ENCODE measurements at places on chromosomes 2 and 18. TPM values are rescaled to one million over a fixed set of nuclear protein-coding genes. Genes with fewer than 3 reads are reported as not detected.

- no peak overlapping the region for H3K4me3 ChIP-seq
- no peaks in the 10 kb centered on the region for H3K4me1 ChIP-seq
- H3K27me3 ChIP-seq: no peaks in the 10 kb centered on the region
- DNase-seq: no peak
- H3K36me3 ChIP-seq: no peaks in the 10 kb centered on the region
Observed at GRCh38 chr2:71596011-71596410, 142.7 kb downstream of the DYSF start.

DNA sequence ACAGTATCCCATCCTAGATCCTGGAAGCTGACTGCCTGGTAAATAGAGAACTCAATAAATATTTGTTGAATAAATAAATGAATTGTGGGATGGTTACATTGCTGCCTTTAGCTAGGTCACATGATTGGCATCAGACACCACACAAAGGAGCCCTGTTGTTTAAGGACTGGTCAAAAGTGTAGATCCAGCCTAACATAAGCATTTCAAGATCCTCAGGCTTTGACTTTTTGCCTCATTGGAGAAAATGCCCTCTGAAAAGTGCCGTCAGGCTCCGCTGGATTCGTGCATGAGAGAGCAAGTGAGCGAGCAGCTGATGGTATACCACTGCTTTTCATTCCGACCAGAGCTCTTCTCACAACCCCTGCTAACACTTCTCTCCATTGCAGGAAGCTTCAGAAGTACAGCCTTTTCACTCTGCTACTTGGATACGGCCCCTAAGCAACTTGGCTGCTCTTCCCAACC, 1.3 kb upstream of the ZNF24 start:
- H3K27me3 ChIP-seq: no peaks in the 10 kb centered on the region
- DNase-seq: no peak
- no peak overlapping the region for H3K4me3 ChIP-seq

DNA sequence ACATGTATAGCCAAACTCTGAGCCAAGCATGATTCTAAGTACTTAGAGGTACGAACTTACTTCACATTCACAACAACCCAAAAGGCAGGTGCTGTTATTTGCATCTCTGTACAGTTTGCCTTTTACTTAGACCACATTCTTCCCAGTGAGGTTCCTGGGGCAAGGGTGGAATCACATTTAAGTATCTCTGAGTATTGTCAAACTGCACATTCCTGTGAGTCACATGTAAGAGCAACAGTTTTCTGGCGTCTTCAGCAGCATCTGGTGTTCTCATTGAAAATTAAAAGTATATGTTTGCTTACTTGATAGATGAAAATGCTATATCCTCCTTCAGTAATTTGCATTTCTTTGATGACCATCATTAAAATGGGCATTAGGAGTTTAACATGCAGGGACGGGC, 119.1 kb downstream of the UXS1 start:
- H3K27ac ChIP-seq: no peak overlapping the region
- DNase-seq: no peak
- H3K4me3 ChIP-seq: no peak overlapping the region
- no peaks in the 10 kb centered on the region for H3K27me3 ChIP-seq
- H3K4me1 ChIP-seq: no peaks in the 10 kb centered on the region

KCNG3 gene
- 1.3 TPM for total RNA-seq

GRCh38 chr18:55552526-55553189, 35.3 kb downstream of the TCF4 start:
- DNase-seq: no peak
- H3K27me3 ChIP-seq: no peaks in the 10 kb centered on the region
- H3K4me3 ChIP-seq: no peak overlapping the region

TPRKB gene
- total RNA-seq: 19.2 TPM

- no peak overlapping the region for H3K27ac ChIP-seq
- H3K4me3 ChIP-seq: no peak overlapping the region
- no peaks in the 10 kb centered on the region for H3K27me3 ChIP-seq
Observed at GRCh38 chr18:63183378-63183777, 136.2 kb downstream of the BCL2 start.

GRCh38 chr2:100977511-100977910, 24.6 kb upstream of the RPL31 start:
- no peak overlapping the region for H3K27ac ChIP-seq
- no peaks in the 10 kb centered on the region for H3K36me3 ChIP-seq
- H3K4me1 ChIP-seq: no peaks in the 10 kb centered on the region
- no peak overlapping the region for H3K4me3 ChIP-seq

IL36B gene
- not detected for total RNA-seq

DNA sequence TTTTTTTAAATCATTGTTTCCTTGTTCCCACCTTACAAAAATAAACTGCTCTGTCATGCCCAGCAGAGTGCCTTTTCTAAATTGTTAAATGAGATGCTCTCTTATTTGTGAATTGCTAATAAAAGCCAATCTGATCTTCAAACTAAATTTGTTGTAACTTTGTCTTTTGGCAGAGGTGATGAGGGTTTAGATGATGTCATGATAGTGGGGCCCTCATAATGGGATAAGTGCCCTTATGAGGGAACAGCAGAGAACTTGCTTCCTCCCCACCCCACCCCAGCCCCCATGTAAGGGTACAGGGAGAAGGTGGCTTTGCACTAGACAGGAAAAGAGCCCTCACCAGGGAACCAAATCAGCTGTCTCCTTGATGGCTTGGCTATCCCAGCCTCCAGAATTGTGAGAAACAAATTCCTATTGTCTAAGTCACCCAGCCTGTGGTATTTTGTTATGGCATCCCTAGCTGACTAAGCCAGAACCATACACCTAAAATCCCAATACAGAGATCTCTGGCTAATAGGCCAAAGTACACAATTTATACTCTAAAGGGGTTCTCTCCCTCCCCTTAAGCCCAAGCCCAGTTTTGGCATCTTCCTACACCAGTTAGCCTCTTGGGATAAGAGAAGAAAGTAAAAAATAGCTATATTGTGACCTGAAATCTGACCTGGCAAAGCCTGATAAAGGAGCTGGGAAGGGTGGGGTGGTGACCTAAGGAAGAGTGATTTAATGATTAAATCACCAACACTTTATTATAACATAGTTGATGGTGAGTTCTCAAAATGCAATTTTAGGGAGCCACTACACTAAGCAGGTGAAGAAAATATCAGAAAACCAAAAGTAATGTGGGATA, 40.3 kb upstream of the HNRNPA3 start:
- H3K27ac ChIP-seq: peak overlapping the region; percentile 47
- no peaks in the 10 kb centered on the region for H3K36me3 ChIP-seq
- no peak overlapping the region for H3K4me3 ChIP-seq
- no peak for DNase-seq
- no peaks in the 10 kb centered on the region for H3K27me3 ChIP-seq

TBC1D8 gene
- 19.9 TPM for total RNA-seq

DNA sequence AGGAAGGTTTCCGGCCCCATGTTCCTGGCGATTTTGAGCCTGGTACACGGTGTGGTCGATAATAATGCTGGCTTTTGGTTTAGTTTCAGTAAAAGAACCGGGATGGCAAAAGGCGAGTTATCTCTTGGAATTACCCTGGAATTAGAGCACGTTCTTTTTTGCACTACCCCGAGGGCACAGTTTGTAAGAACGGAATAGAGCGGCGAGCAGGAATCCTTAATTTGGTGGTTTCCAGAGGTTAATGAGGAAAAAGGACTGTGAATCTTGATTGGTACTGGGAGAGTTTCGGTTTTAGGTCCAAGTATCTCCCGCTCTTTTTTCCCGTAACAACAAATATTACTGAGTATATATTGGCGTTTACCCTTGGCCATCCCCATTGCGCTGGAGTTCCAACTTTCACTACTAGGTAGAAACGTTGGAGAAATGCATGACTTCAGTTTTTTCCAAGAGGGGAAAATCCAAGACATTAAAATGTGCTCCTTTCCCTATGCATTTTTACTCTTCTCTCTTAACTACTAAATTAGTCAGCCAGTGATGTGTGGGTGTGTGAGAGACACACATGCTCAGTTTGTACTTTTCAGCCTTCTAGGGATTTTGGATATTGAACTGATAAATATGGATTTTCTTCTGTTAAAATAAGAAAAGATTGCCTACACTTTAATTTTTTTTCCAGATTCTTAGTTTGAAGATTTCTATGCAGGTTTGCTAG, 160.8 kb downstream of the AGPS start:
- H3K27me3 ChIP-seq: no peaks in the 10 kb centered on the region
- H3K27ac ChIP-seq: peak overlapping the region; percentile 99
- H3K36me3 ChIP-seq: no peaks in the 10 kb centered on the region
- H3K4me3 ChIP-seq: peak overlapping the region; percentile 82
- H3K4me1 ChIP-seq: peaks cover 4% of the 10 kb centered on the region
- no peak for DNase-seq

HOXD11 gene
- total RNA-seq: not detected

- H3K36me3 ChIP-seq: no peaks in the 10 kb centered on the region
- no peak for DNase-seq
- no peak overlapping the region for H3K27ac ChIP-seq
- no peaks in the 10 kb centered on the region for H3K27me3 ChIP-seq
- no peaks in the 10 kb centered on the region for H3K4me1 ChIP-seq
- no peak overlapping the region for H3K4me3 ChIP-seq
Observed at GRCh38 chr2:99562516-99562915, 72.7 kb upstream of the REV1 start.

DNA sequence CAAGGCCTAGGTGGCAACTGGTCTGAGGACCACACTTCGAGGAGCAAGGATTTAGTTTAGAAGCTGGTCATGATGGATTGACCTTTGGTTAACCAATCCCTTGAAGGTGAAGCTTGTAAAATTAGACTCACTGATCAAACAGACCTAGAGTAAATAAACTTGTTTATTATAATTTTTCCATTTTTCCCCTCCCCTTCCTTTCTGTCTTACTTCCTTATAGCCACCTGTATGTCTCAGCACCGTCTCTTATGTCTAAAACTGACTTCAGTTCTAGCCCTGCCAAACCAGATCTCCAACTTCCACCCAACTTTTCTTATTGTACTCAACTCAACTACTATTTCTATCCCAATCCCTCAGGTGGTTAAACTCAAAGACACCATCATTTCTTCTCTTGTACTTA, 92.8 kb upstream of the THOC1 start:
- peaks cover 22% of the 10 kb centered on the region for H3K4me1 ChIP-seq
- H3K4me3 ChIP-seq: no peak overlapping the region
- H3K27me3 ChIP-seq: no peaks in the 10 kb centered on the region
- no peak for DNase-seq

- no peak for DNase-seq
Observed at GRCh38 chr2:62071126-62071598, 124.8 kb upstream of the B3GNT2 start.

DNA sequence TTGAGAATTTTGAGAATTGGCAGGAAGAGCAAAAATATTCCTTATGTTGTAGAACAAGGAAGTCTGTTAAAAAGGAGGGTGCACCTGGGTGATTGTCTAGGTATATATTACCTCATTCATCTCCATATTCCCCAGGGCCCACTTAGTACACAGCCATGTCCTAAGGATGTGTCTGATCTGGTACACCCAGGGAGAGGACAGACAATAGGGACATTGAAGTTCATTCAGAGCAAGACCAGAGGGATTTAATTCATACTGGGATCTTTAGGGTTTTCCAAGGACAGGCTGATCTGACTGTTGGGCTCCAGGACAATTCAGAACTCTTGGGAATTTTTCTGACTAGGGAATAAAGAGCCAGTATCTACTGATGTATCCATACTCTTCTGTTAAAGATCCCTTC, 112.1 kb downstream of the PHLPP1 start:
- no peak overlapping the region for H3K27ac ChIP-seq
- no peaks in the 10 kb centered on the region for H3K27me3 ChIP-seq
- H3K4me3 ChIP-seq: no peak overlapping the region

DNA sequence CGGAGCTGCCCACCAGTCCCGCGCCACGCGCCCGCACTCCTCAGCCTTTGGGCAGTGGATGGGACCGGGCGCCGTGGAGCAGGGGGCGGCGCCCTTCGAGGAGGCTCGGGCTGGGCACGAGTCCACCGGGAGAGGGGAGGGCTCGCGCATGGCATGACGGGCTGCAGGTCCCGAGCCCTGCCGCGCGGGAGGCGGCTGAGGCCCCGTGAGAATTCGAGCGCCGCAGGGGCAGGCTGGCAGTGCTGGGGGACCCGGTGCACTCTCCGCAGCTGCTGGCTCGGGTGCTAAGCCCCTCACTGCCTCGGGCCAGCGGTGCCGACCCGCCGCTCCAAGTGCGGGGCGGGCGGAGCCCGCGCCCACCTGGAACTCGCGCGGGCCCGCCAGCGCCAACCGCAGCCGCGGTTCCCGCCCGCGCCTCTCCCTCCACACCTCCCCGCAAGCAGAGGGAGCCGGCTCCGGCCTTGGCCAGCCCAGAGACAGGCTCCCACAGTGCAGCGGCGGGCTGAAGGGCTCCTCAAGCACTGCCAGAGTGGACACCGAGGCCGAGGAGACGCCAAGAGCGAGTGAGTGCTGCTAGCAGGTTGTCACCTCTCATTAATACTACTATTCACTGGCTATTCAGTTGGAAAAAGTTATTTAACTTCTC, 3.6 kb upstream of the TTC21B start:
- peaks cover 13% of the 10 kb centered on the region for H3K4me1 ChIP-seq
- peak; percentile 60 for DNase-seq
- H3K27ac ChIP-seq: no peak overlapping the region
- H3K27me3 ChIP-seq: no peaks in the 10 kb centered on the region

DNA sequence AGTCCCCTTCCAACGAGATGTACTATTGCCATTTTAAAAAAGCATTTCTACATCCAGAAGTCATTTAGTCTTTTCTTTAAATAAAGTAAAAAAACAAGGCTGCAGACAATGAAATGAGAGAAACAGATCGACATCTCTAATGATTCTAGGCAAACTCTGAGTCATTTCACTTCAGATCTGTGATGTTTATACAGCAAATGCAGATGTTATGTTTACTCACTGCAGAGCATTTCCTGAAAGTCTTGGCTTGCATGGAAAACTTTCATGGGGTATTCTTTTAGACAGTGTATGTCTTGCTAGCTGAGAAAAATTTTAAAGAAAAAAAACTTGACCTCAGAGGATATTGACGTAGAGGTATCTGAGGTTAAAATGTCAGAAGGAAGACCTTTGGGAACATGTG, 797.4 kb downstream of the CNTNAP5 start:
- DNase-seq: no peak
- H3K27ac ChIP-seq: no peak overlapping the region
- no peaks in the 10 kb centered on the region for H3K4me1 ChIP-seq
- H3K36me3 ChIP-seq: no peaks in the 10 kb centered on the region
- no peaks in the 10 kb centered on the region for H3K27me3 ChIP-seq
- H3K4me3 ChIP-seq: no peak overlapping the region

HOXD12 gene
- total RNA-seq: not detected

GRCh38 chr2:120204022-120204405, 19.2 kb downstream of the TMEM185B start:
- no peak overlapping the region for H3K27ac ChIP-seq
- no peak overlapping the region for H3K4me3 ChIP-seq
- H3K36me3 ChIP-seq: no peaks in the 10 kb centered on the region
- no peaks in the 10 kb centered on the region for H3K27me3 ChIP-seq
- H3K4me1 ChIP-seq: no peaks in the 10 kb centered on the region

DOCK10 gene
- 35.8 TPM for total RNA-seq

ERMN gene
- 0.32 TPM for total RNA-seq

DNA sequence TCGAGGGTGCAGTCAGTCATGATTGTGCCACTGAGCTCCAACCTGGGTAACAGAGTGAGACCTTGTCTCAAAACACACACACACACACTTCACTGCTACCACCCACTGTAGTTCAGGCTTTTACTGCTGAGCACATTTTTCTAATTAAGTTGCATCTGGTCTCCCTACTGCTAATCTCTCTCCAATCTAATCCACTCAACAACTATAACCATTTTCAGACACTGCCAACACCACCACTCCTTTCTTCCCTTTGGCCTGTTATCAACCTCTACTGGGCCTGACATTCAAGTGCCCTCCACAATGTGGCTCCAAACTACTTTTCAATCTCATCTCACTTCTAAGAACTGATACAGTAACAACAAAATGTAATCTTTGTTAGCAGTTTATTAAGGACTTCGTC, 44.8 kb downstream of the RMP24 start:
- H3K27ac ChIP-seq: no peak overlapping the region
- H3K4me1 ChIP-seq: no peaks in the 10 kb centered on the region
- H3K4me3 ChIP-seq: no peak overlapping the region
- no peaks in the 10 kb centered on the region for H3K27me3 ChIP-seq
